CD14-positive monocyte (primary cell): ENCODE measurements at places on chromosomes 7 and 10.

DNA sequence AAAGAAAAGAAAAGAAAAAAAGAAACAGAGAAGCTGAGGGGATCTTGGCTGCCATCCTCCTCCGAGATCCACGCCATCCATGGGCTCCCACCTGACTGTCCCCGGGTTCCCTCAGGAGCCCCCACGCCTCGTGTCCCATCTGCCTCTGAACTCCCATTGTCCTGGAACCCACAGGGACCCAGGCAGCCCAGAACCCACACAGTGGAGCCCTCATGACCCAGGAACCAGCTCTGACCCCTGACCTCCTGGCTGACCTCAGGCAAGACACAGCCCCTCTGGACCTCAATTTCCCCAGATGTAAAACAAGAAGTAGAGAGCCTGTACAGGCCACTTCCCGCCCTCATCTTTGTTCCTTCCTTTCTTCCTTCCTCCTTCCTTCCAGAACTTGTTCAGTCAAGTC lies 40.4 kb downstream of the RASGEF1A start:
- no peak for DNase-seq

- no peak for DNase-seq
These were observed 25.9 kb upstream of the YAE1 start for GRCh38 chr7:39540320-39540719.

DNA sequence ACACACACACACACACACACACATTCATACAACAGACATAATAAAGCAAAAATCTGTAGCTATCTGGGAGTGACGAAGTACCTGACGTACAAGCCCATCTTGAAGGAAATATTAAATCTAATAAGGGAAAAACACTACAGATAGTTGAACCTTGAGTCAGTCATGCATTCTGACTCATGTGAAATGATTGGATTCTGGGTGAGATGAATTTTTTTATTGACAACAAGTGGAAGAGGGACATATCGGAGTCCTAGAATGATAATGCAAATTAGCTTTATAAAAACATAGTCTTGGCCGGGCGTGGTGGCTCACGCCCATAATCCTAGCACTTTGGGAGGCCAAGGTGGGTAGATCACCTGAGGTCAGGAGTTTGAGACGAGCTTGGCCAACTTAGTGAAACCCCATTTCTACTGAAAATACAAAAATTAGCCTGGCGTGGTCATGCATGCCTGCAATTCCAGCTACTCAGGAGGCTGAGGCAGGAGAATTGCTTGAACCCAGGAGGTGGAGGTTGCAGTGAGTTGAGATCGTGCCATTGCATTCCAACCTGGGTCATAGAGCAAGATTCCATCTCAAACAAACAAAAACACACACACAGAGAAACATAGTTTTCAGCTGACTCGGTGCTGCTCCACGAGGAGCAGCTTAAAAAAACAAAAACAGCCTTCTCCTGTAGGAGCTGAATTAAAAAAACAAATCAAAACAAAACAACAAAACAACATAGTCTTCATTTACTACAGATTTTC lies 154.4 kb upstream of the MKLN1 start:
- no peak for DNase-seq

GRCh38 chr7:40327873-40328272 lies 193.1 kb downstream of the SUGCT start:
- no peak for DNase-seq

GRCh38 chr10:25493122-25493893 lies 318.5 kb downstream of the GPR158 start:
- no peak for DNase-seq

GRCh38 chr7:67947646-67948045 lies 951.0 kb downstream of the TYW1 start:
- no peak for DNase-seq

- peak; percentile 11 for DNase-seq
These were observed 35.2 kb upstream of the WDFY4 start for GRCh38 chr10:48649349-48649944.

- DNase-seq, result no peak
These were observed 527.4 kb upstream of the IGFBP3 start for GRCh38 chr7:46448478-46448877.

DNA sequence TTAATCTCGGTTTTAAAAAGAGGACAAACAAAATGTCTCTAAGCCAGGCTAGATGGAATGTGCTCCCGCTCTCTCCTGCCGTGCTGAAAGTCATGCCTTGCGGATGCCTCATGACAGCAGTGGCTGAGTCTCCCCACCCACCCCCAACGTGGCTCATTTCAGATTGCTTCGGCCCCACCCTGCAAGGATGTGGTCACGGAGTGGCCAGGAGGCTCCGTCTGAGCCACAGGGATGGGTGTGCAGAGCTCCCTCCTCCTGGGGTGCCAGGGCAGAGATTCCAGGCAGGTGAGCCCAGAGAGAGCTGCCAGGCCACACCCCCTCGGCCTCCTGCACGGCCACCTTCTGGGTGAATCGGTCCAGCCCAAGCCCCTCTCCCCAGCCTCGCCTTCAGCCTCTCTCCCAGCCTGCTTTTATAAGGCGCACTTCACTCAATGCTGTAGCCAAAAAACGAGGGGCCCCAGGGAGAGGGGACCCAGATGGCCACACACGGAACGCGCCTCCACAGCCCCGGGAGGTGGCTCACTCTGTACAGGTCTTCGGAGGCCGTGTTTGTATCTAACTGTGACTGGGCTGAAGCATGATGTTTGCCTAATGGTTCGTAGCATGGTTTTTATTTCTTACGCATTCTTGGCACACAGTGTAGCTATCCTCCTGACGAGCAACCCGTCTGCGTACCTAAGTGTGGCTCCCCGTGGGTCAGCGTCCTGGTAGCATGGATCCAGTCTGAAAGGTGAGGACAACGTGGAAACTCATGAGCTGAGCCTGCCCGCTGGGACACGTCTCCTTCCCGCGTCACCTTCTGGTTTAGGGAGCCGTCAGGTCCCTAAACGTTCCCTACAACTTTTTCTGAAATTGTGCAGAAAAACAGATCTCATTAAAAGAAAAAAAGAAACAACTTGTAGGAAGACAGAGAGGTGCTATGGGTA lies 413.8 kb upstream of the FOXK1 start:
- no peak for DNase-seq

DNA sequence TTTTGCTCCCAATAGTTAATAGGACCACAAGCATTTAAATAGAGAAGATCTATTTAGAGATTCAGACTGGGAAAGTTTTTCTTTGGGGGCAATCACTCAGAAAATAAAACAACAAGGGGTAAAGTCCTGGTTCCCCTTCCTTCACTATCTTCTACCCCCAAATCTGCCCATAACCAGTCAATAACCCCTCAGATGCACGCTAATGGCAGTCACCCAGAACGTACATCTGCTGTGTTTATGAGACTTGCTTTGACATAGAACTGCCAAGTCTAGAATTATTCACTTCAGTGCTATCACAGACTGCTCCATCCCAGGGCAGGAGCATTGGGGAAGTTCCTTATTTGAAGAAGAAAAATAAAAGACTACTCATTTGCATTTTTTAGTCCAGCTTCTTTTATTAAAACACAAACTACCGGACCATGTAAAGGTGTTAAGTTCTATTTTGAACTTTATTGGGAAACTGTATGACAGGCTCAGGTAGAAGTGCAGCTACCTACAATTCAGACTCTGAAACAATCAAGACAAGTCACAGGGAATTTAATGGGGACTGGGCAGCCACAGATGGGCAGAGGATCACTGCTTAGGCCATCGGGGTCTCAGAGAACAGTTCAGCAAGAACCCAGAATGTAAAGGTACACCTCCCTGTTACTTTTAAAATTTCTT lies 38.4 kb downstream of the ANK3 start:
- no peak for DNase-seq

DNA sequence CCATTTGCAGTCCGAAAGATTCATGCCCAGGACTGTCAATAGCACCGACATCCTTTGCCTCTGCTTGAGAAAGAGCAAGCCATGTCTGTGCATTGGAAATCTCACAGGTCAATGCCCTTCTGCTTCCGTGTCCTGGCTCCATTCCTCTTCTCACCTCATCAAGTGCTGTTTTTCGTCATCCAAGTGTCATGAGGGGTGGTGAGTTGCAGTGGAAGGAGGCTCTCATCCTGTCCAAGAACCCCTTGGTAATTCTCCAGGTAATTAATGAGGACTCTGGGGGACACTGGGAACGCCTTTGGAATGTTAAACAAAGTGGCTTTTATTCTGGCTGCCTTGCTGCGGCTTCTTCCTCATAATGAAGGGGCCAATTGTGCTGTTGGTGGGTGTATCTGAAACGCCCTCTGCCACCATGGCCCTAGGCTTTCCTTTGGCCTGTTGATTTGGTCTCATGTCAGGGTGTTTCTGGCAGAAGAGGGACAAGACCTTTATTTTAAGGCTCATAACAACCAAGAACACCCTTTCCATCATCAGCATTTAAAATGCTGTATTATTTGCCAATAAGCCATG lies 57.7 kb downstream of the PPP1R3C start:
- no peak for DNase-seq

GRCh38 chr10:18368682-18369081 lies 228.5 kb downstream of the CACNB2 start:
- no peak for DNase-seq

- no peak for DNase-seq
These were observed 520 bp upstream of the WNT2 start for GRCh38 chr7:117323305-117323850.

DNA sequence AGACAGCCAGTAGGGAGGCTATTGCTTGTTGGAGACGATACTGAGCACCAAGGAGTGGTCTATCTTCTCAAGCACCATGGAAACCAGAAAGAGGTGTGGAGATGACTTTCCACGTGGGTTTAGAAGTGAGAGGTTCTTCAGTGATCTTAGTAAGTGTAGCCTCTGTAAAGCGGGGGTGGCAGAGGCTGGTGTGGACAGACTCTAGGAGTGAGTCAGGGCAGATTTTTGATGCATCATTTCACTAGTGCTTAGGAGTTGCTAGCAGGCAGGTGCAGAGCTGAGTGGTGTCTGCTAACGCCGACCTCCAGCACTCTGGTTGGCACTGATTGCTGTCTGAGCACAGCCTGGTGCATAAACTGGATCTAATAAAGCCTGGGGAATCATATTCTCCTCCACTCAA lies 78.4 kb upstream of the ADO start:
- DNase-seq, result no peak

GRCh38 chr7:157043745-157044144 lies 33.3 kb upstream of the MNX1 start:
- no peak for DNase-seq

DNA sequence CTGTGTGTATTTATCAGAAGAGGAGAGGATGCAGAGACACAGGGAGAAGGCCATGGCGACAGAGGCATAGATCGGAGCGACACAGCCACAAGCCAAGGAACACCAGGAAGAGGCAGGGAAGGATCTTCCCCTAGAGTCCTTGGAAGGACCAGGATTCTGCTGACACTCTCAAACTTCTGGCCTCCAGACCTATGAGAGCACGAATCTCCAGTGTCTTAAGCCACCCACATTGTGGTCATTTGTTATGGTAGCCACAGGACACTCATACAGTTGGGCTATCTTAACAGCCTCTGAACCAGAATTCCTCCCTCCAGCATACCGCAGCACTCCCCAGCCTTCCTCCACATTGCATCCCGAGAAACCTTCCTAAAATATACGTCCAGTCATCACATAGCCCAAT lies 367.0 kb upstream of the MGMT start:
- DNase-seq, result no peak

DNA sequence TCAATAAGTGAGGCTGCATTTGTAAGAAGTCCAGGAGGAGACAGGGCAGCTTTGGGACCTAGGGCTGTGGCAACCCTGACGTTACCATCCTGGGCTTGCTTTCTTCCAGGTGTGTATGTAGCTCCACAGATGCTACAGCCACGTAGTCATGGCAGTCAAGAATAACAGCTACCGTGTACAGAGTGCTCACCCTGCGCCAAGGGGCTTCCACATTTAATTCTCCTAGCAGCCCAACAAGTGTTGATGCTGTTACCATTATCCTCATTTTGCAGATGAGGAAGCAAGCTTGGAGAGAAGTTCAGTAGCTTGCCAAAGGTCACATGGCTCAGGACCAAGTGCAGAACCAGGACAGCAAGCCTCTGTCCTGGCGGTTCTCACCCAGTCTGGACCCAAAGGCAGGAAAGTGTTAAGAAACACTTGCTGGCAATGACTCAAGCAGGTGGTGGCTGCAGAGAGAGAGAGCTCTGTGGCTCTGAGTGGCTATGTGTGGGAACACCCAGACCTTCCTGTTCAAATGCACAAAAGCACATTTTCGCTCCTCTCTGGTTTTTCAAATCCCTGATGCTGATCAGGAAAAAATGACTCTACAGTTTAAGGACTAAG lies 89.8 kb downstream of the CREM start:
- peak; percentile 59 for DNase-seq

DNA sequence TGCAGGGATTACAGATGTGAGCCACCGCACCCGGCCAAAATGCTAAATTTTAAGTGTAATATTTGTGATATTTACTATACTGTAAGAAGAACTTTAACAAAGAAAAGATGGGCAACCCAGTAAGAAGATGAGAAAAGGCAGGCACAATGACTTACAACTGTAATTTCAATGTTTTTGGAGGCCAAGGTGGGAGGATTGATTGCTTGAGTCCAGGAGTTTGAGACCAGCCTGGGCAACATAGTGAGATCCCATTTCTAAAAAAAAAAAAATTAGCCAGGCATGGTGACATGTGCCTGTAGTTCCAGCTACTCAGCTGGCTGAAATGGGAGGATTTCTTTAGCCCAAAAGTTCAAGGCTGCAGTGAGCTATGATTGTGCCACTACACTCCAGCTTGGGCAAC lies 11.7 kb upstream of the GATAD1 start:
- DNase-seq, result no peak

GRCh38 chr10:133166828-133167692 lies 7.0 kb downstream of the KNDC1 start:
- DNase-seq, result no peak

GRCh38 chr7:5689118-5689517 lies 92.3 kb downstream of the RNF216 start:
- peak; percentile 84 for DNase-seq

- DNase-seq, result no peak
These were observed 215.7 kb upstream of the INHBA start for GRCh38 chr7:41918597-41918996.

- DNase-seq, result peak; percentile 28
These were observed 78.0 kb downstream of the MALSU1 start for GRCh38 chr7:23377134-23377533.

- no peak for DNase-seq
These were observed 52.7 kb upstream of the INPP5A start for GRCh38 chr10:132484922-132485321.

- no peak for DNase-seq
These were observed 172.4 kb downstream of the CDCA7L start for GRCh38 chr7:21773326-21773725.

DNA sequence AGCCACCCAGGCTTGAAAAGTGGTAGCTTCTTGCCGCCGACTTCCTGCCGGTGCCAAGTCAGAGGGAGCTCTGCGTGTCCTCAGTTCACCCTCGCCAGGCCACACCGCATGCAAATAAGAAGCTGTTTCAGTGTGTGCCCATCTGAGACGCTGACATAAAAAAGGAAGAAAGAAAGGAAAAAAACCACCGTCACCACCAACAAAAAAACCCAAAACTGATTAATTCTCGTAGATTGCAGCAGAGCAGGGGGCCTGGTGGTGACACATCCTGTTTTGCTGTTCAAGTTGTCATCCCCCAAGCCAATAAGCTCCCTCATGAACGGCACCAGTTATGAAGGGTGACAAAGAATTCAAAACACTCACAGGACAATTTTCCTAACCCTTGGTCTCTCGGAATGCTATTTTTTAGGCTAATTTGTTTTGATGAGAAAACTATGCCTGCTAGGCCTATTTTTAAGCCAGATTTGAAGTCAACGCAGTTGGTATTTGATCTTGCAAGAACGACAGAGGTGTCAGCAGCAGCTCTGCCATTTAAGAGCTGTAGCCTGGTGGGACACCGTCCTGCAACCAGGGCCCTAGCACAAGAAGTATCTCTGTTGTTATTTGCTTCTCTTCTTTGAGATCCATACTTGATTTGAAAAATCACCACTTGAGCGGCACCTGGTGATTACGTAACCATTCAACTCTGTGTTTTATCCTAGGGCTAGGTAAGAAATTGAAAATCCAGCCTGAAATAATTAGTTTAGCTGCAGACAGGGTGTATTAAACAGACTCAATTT lies 145.6 kb downstream of the PFKFB3 start:
- DNase-seq, result peak; percentile 94
